Left ventricle myocardium inferior (tissue), 1 donor: ENCODE measurements at places on chromosomes 5 and 9. TPM values are rescaled to one million over a fixed set of nuclear protein-coding genes. Genes with fewer than 3 reads are reported as not detected.

Gene AGXT2
- total RNA-seq: not detected

Gene NFIB
- 110 TPM for total RNA-seq

Gene CARD9
- 1.2 TPM for total RNA-seq

Gene MEF2C
- total RNA-seq: 54.2 TPM

Gene GALNT12
- 0.55 TPM for total RNA-seq

Gene PLAC8L1
- 0.49 TPM for total RNA-seq

Gene IL9
- not detected for total RNA-seq

GRCh38 chr5:133927300-133928180 lies 40.9 kb downstream of the C5orf15 start:
- no peak for DNase-seq

- no peak for DNase-seq
Observed at GRCh38 chr9:101469026-101469425, 33.5 kb upstream of the ALDOB start.

DNA sequence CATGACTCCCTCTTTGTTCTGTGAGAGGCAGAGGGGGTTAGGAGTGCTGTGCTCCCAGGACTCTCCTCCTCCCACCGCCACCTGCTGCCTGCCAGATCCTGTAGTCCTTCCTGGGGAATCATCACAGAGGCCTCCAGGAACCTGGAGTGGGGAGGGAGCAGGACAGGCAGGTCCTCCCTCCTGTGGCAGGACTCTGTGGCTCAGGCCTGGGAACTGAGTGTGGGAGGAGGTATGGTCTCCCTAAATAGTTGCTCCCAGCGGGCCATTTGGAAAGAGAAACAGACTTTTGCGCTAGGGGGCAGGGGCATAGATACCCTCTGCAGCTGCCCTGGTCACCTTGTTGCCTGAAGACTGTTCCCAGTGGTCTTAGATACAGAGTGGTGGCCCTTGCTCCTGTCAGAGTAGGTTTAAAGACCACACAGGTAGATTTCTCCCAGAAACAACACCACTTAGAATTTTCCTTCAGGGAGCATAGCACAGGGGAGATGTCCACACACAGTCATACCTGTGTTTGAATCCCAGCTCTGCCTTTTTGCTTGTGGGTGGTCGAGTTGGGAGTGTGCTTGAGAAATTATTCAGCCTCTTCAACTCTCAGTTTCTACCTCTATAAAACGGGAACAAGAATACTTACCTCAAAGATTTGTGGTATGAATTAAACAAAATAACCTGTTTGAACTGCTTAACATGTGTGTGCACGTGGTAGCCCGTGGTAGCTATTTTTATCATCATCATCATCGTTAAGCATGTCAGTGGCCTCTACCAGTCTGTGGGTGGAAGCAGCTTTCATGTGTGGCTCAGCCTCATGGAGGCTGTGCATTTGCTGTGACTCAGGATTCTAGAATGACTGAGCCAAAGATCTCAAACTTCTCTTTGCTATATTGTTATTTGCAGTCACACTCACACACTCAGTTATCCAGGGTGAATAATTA lies 55.8 kb downstream of the SLC22A5 start:
- DNase-seq: no peak

DNA sequence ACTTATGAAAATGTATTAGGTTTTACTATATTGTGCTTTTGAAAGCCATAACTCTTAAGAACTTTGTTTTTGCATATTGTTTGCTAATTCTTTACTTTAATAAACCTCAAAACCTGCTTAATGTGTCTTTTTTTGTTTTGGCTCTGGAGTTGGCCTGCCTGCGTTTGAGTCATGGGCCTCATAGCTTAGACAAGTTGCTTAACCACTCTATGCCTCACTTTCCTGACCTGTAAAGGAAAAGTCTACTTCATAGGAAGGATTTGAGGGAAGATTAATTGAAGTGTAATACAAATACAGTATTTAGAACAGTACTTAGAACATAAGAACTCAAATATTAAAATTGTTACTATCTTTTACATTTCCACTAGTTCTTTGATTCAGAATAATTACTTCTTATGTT lies 10.3 kb downstream of the SMIM32 start:
- DNase-seq: no peak

DNA sequence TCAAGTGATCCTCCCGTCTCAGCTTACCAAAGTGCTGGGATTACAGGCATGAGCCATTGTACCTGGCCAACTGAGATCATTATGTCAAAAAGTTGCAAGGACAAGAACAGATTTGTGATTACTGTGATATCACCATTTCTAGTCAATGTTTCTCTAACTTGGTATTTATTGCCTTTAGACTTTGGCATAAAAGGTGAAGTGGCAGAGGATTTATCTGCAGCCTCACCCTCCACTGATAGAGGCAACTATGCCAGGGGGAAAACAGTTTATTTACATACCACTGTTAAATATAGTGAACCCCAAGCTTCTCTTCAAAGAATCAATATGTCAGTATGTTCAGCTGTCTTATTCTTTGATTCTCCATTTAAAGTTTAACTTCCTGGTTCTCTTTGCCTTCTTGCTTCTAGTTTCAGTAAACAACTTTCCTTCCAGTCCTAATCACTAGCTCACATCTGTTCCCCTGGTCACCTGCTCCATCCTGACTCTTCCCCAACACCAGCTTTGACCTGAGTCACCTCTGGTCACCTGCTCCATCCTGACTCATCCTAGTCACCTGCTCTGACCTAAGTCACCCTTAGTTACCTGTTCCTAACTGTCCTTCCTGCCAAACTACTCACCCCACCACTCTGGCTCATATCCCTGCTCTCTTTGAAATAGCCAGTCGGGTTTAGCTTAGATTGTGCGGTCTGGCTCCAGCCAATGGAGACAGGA lies 29.9 kb downstream of the SEMA6A start:
- DNase-seq: no peak

GRCh38 chr9:81387360-81388106 lies 301.8 kb downstream of the TLE1 start:
- DNase-seq: no peak
